Mucosa of descending colon (tissue), 3 donors: ENCODE measurements at places on chromosomes 6 and 20. TPM values are rescaled to one million over a fixed set of nuclear protein-coding genes. Genes with fewer than 3 reads are reported as not detected.

DNA sequence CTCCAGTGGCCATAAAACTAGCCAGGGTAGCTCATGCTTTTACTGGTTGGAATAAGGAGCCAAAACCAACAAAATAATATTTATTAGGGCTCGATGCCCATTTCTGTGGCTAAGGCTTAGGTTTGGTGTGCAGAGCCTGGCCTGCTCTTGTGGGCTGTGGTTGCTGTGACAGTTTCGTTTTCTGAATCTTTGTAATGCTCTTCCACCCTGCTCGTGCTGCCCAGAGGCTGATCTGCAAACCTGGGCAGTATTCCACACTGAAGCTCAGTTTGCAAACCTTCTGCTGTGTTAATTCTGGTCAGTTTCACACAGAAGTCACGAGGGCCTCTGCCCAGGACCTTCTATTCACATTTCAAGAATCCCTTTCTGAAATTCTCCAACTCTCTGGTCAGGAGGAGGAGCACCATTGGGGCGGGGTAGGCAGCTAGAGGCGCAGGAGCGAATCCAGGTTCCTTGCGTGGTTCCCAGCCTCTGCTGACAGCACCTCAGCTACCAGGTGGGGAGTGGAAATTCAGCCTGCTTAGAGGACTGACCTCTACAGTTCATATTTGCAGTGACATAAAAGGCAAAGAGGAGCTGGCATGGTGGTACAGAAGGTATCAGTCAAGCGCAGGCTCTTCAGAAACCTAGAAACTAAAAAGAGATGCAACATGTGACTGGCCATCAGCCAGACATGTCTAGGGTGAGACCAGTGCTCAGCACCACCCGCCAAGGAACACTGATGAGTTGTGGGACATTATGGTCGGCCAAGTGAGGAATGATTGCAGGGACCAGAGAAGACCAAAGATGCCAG, 14.3 kb upstream of the C20orf144 start:
- DNase-seq = no peak

The PHACTR1 gene
- total RNA-seq = 2.7 TPM

DNA sequence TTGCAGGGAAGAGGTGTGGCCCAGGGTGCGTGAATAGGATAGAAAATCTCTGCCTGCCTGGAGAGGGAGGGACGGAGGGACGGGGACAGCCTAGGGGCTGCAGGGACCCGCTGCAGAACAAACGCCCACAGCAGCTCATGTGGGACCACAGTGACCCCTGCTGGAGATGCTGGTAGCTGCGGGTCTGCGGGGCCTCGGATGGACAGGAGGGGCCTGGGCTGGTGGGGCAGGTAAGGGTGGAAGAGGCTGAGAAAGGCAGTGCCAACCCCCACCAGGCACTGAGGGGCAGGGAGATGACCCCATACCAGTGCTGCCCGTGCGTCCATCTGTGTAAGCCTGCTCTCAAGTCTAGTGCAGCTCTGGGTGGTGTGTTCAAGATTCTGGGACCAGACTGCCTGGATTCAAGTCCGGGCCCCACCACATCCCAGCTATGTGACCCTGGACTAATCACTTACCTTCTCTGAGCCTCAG, 39.4 kb downstream of the KIAA1755 start:
- DNase-seq = peak; percentile 78

DNA sequence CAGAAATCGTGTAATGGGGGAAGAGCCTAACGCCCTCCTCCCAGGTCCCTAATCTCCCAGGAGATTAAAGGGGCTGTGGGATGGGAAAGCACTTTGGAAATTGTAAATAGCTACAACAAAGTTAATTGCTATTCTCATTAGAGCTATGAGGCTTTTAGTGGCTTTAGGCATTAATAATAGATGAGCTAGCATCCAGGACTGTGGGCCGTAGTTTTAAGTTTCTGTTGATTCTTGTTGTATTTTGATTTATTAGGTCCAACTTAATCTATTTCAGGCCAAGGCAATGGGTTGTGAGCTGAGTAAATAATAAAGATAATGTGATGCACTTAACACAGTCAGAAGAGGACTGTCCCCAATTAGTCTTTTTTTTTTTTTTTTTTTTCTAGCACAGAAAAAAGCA, 67.7 kb downstream of the ANKRD6 start:
- DNase-seq = no peak

The DZANK1 gene
- 2.4 TPM for total RNA-seq

- no peak for DNase-seq
Measured at GRCh38 chr6:106735828-106736227, 106.5 kb downstream of the QRSL1 start.

The EFCAB8 gene
- not detected for total RNA-seq
